T follicular helper cell (primary cell): ENCODE measurements at places on chromosomes 5 and 9.

DNA sequence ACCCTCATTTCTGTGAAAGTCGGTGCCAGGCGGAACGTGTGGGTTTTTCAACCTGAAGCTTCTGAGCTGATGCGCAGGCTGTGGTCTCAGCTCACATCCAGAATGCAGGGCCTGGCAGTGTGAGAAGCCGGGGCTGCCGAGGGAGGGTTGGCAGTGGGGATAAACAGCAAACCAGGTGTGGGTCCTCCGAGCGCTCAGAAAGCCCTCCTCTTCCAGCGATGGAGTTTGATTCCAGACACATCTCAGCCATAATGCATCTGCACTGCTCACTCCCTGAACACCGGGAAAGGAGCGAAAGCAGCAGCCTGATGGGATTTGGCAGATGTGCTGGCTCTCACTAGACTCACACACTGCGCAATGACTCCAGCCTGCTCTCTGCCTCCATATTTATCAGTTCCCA is 280.1 kb downstream of the HSPA4 start:
- DNase-seq: no peak

- DNase-seq: no peak
Measured at GRCh38 chr9:121609822-121610637, 41.4 kb upstream of the DAB2IP start.

- DNase-seq: no peak
Measured at GRCh38 chr9:130857864-130858738, 23.0 kb downstream of the ABL1 start.

GRCh38 chr5:21663082-21663481 is 1190.1 kb downstream of the CDH12 start:
- no peak for DNase-seq

DNA sequence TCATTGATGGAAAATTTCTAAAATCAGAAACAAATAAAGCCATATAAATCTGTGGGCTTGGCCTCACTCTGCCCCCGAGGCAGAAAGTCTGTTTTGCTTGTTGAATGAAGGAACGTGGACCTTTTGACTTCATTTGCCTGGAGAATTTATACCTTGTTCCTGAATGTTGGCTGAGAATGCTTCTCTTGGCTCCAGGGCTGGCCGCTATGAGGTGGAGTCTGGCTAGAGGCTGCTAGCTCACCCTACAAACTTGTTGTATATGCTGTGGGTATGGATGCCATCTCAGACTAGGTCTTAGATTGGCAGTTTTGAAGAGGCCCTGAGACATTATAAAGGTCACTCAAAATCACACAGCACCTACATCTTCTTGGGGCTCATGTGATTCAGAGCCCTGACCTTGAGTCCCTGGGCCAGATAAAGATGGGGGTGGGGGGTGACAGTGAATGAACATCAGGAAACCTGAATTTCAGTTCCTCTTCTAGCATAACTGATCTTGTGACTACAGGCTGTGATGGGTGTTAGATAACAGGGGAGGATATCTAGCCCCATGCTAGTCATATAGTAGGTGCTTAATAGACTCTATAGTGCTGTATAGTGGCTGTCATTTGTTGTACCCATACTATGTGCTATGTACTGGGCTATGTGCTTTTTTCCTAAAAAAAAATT is 2.8 kb downstream of the GM2A start:
- no peak for DNase-seq

- DNase-seq: no peak
Measured at GRCh38 chr5:119743927-119744326, 114.6 kb downstream of the FAM170A start.

DNA sequence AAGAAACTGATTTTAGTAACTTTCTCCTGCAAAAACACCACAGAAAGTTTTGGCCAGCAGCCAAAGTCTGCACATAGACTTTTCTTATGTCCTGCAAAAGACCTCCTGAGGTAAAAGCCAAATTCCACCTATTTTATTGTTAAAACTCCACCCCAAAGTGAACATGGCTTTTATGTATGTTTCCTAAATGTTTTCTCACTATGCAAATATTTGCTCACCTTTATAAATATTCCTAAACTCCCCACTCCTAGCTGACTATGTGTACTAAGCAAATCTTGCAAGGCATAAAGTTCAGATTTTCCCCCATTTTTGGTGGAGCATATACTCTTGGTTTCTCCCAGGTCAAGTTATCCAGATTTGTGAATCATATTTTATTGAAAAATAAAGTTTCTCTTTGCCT is 446.2 kb downstream of the DNAH5 start:
- no peak for DNase-seq

DNA sequence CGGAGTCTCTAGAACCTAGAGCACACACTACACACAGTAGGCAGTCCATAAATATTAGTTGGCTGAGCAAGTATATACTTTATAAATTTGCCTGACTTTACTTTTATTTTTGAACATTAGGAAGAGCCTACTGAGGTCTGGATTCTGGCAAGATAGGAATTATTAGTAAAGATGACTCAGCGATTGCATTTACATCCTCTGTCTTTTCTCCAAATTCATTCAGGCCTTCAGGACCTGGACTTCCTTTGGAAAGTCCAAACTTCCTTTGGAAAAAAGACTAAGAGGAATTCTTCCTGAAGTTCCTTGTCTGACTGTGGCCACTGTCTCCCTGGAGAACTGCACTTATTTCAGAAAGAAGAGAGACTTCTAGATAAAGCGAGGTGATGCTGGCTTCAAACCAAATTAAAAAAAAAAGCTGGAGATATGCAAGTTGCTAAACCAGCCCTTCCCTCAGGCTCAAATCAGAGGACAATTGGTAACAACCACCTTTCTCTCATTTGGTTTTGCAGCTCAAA is 251.3 kb downstream of the GAS1 start:
- no peak for DNase-seq

DNA sequence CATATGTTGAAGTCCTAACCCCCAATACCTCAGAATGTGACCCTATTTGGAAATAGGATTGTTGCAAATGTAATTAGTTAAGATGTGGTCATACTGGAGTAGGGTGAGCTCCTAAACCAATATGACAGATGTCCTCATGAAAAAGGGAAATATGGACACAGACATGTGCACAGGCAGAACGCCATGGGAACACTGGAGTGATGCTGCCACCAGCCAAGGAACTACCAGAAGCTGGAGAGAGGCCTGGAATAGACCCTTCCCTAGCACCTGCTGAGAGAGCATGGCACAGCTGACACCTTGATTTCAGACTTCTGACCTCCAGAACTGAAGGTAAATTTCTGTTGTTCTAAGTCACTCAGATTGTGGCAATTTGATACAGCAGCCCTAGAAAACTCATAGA is 110.8 kb downstream of the CTNND2 start:
- no peak for DNase-seq

GRCh38 chr9:13957089-13957488 is 356.9 kb downstream of the NFIB start:
- no peak for DNase-seq

GRCh38 chr5:52685566-52685965 is 102.2 kb upstream of the ITGA1 start:
- DNase-seq: no peak

DNA sequence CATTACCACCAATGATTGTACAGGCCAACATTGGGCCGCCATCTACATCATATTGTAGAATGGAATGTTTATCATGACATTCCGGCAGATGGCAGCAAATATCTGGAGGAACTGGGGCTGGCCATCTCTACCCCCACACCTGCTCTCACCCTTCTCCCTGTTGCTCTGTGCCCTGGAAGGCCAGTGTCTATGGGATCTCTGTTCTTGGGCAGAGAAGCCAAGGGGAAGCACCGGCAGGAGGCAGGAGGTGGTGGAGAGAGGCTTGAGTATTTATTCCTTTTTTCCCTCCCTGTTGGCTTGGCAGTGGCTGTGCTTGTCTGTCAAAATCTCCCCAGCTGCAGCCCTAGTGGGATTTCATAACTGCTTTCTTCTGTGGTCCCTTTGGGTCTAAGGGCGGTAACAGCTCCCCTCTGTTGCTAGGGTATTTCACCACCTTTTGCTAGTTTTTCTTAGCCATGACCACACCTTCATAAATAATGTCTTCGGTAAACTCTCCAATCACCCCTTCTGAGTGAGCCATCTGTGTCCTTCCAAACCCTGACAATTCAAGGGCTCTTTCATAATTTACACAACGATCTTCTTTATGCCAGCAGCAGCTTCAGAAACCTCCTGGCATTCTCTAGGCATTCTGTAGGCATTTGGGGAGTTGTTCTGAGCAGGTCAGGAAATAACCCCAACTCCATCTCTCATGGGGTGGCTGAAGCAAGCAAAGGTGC is 225.8 kb downstream of the MELK start:
- no peak for DNase-seq

- DNase-seq: no peak
Measured at GRCh38 chr5:21236971-21237427, 1249.0 kb upstream of the CDH18 start.

- DNase-seq: no peak
Measured at GRCh38 chr5:116573702-116574366, 789 bp downstream of the SEMA6A start.

DNA sequence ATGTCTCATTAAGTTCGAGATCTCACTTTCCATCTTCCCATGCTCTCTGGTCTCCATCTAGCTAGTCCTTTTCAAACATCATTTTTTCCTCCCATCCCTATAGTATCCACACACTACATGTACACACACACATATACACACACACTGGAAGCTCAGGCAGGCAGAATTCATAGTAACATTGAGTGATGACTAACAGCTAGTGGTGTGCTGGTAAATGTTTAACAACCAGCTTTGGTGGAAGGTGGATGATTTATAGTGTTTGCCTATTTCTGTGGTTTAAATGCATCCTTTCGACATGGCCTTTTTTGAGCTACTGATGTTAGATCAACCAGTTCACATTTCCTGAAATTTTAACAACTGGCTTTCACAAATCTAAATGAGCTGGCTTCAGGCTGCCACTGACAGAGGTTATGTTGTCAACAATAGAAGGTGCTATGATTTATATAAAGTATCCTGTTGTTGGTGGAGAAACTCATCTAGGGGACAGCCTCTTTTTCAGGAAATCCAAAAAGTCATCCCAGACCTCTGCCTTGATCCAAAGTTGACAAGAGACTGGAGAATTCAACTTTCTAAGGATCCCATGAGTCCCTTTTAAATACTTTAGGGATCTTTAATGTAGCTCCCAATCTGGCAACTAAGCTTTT is 117.8 kb downstream of the CCDC192 start:
- no peak for DNase-seq

DNA sequence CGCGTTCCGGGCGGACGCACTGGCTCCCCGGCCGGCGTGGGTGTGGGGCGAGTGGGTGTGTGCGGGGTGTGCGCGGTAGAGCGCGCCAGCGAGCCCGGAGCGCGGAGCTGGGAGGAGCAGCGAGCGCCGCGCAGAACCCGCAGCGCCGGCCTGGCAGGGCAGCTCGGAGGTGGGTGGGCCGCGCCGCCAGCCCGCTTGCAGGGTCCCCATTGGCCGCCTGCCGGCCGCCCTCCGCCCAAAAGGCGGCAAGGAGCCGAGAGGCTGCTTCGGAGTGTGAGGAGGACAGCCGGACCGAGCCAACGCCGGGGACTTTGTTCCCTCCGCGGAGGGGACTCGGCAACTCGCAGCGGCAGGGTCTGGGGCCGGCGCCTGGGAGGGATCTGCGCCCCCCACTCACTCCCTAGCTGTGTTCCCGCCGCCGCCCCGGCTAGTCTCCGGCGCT is at the start of gene DAPK1:
TSS of gene DAPK1 (plus strand) at position 264 of the 442 bp plus-strand sequence. CDS start 1,211 bp downstream, outside the sequence.
- no peak for DNase-seq

DNA sequence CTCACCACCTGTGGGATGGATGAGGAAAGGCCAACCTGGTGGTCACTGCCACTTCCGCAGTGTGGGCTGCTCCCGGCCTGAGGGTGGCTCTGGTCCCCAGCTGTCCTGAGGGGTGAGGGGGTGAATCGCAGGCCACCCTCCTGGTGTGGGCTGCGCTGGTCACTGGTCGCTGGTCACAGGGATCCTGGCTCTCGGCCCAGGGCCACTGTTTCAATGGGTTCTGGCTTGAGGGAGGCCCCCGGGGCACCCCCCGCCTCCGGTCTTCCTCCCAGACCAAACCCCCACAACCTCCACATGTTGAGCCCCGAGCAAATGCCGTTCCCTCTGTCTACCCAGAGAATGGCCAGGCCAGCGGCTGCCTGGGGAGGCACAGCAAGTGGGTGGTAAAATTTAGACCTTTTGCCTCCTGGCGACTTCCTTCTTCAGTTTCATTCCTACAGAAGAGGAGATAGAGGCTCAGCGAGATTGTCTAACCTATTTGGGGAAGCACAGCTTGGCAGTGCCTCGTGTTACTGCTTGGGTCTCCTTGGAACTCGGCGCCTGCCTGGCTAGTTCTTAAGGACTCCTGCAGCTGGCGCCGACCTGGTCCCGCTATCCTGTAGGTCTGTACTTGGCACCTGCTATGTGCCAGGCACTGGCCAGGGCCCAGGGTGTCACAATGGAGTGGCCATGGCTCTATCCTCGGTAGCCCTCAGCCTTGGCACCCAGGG is 48.2 kb downstream of the RXRA start:
- no peak for DNase-seq

- DNase-seq: no peak
Measured at GRCh38 chr9:98862936-98863335, 55.5 kb downstream of the GALNT12 start.

DNA sequence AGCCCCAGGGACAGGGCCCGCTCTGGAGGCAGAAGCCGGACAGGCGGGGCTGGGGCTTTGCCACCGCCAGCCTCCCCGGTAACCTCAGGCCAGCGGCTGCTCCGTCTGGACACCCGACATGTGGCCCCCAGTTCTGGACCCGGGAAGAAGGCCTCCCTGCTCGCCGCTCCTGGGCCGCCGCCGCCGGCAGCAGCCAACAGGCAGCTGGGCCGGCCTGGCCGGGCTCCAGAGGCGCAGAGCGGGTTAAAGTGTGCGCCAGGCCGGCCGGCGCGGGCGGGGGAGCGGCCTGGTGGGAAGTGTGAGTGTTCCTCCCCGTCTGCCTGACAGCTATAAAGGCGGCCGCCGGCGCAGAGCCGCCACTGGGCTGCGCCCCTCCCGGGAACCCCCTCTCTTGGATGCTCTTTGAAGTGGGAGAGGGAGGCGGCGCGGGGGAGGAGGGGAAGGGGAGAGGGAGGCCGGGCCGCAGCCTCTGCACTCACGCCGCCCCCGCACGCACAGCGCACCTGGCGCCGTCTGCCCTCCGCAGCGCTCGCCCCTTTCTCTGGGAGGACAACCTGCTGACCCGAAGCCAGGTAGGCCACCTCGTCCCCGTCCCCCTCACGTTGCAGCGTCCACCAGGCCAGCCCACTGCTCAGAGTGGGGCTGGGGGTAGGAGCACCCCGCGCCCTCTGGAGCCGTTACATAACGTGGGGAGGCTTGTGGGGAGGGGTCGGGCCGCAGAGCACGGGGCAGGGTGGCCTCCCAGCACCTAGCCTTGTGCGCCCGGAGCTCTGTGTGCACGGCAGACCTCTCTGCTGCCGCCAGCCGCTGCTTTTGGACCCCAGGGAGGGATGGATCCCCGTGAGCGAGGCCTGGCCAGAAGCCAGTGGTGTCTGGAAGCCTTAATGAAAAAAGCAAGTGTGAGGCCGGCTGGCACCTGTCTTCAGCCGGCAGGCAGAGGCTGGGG is at the start of gene ADAMTSL2:
TSS of gene ADAMTSL2 (plus strand) at position 359 of the 946 bp plus-strand sequence. CDS start 2,009 bp downstream, outside the sequence.
- DNase-seq: peak; percentile 20
